Stimulated activated CD4-positive, alpha-beta T cell treated with anti-CD3 and anti-CD28 coated beads, Interleukin-15, amount 100 ng/mL, for 1 hour (primary cell): ENCODE measurements at places on chromosomes 4 and X.

DNA sequence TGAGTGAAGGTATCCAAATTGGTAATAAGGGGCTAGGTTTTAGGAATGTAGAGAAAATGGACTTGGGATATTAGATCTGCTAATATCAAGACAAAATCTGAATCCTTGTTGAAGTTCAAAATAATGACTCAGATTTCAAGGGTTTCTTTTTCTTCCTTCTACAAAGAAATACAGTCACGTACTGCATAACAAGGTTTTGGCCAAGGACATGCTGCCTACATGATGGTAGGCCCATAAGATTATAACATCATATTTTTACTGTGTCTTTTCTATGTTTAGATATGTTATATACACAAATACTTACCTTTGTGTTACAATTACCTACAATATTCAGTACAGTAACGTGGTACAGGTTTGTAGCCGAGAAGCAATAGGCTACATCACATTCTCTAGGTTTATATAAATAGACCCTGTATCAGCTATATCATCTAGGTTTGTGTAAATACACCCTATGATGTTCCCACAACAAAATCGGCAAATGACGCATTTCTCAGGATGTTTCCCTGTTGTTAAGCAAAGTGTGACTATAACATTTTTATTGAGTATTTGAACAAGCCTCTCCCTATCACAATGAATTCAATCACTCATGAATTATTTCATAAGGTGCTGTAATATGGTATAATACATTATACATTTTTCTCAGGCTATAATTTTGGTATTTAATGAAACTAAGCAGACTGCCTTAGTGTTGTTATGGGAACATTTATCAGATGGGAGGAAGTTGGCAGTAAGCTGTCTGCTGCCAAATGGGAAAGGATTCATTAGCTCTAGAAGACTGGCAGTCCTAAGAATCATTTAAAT, 186.3 kb downstream of the PPP3CA start:
- no peak for DNase-seq

DNA sequence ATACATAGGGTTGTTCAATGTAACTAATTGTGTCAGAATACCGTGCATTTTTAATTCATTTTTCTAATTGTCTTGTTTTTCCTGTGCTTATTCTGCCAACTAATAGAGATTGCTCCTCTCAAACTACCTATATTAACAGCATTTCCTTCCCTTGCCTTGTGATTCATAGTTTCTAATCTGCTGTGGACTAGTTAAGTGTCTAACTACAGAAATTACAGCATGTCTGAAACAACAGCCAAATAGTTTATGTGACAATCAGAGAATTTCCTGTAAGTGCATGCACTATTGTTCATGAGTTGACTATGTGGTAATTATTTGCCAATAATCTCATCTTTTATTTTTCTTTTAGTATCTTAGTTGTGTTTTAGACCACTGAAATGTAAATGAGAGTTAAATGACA, 4.1 kb upstream of the SEC24B start:
- no peak for DNase-seq

DNA sequence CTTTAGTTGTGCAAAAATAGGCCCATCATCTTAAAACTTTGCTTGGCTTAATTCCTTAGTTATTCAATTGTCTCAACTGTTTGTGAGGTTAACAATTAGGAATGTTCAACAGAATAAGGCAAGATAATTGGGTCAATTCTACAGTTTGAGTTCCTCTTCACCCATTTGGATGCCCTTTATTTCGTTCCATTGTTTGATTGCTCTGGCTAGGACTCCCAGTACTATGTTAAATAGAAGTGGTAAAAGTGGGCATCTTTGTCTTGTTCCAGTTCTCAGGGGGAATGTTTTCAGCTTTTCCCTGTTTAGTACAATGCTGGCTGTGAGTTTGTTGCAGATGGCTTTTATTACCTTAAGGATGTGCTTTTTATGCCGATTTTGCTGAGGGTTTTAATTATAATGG, 761.5 kb upstream of the GRIA3 start:
- no peak for DNase-seq

DNA sequence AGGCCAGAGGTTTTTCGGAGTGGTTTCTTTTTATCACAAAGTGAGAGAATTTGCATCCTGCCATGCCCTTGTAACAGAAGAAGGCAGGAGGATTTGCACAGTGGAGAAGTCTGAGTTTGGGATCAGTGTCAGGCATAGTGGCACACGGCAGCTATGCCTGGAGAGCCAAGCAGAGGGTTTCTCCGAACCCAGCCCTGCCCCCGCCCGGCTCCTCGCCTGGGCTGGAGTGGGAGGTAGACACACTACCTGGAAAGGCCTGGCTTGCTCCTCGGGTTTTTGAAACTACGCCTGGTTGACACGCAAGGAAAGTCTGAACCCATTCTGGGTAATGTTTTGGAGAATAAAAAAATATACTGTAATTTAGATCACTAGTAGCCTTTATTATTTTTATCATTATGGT, 1653.6 kb upstream of the TENM3 start:
- DNase-seq = no peak

DNA sequence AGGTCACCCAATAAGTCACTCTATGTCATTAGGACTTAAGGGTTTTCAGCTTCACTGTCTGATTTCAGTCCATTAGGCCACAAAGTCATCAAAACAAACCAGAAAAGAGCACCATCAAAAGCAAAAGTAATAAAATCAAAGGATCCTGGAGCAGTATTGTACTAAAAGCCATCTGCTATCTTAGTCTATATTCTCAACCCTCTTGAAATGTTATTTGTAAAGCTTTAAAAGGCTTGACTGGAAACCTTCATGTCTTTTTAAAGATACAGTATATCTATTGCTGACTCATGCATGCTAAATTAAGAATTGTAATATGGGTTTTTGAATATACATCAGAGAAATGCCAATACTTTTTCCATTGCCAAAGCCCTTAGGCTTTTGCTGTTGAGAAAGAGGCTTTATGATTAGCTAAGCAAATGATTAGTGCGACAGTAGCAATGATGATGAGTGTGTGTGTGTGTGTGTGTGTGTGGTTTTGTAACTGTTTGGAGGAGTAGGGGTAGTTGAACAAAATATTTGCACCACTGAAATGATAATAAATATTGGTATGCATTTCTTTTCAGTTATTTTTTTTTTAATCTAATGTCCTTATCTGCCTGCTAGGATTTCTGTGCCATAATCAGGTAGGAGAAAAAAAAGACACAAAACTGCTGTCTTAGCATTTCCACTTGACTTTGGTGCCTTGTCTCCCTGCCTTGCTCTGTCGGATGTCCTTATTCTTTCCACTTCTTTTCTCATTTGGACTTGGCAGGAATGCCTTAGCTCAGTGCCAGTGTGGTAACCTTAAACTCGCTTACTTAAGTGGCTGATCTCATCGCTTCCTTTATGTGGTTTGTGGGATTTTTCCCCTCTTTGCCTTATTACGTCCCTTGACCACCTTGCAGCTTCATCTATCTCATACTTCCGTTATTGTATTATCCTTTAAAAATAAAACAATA, 119.7 kb downstream of the PCDH7 start:
- no peak for DNase-seq

- DNase-seq = no peak
These were observed 47.8 kb upstream of the DDX53 start for GRCh38 chrX:22952010-22952409.

DNA sequence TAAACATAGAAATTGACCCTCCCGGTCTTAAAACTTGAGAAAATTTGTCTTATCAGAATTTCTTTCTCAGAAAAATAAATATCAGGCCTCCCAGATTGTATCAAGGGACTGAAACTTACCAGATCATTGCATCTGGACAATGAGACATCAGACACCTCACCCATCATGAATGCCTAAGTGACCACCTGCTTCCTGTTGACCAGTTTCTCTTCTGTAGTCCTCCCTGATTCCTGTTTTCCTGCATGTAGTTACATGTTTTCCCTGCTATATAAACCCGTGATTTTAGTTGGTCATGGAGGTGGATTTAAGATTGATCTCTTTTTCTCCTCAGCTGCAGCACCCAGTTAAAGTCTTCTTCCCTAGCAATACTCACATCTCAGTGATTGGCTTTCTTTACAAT, 548.1 kb downstream of the PPP4R3C start:
- no peak for DNase-seq

DNA sequence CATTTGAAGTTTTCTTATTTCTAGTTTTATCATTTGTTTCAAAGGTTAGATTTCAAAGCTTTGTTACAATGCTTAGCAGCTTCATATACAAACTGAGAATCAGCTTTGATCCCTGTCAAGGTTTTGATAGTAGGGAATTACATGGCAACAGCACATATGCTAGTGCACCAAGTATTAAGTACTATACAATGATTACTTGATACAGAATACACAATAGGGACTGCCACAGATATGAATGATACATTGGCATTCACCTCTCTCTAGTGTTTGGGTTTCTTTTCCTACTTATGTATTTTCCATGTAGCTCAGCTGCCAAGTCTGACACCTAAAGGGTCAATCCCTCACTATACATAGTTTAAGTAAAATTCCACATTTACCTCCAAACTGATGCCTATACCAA, 344.0 kb downstream of the FAT4 start:
- no peak for DNase-seq

DNA sequence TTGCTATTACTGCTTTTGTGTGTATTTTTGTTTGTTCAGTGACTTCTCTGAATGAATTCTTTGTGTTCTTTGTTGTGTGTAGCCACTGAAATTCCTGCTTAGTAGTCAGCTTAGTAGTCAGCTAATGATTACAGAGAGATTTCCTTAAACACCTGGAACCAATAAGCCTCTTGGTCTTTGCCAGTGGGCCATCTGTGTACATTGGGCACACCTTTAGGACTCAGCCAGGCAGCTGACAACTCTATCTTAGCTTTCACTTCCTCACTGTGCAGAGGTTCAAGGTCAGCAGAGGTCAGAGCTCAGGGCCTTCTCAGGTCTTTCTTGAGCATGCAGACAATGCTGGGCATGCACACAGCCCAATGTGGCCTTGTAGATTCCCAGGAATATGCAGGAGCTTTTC, 59.3 kb downstream of the RWDD4 start:
- no peak for DNase-seq

DNA sequence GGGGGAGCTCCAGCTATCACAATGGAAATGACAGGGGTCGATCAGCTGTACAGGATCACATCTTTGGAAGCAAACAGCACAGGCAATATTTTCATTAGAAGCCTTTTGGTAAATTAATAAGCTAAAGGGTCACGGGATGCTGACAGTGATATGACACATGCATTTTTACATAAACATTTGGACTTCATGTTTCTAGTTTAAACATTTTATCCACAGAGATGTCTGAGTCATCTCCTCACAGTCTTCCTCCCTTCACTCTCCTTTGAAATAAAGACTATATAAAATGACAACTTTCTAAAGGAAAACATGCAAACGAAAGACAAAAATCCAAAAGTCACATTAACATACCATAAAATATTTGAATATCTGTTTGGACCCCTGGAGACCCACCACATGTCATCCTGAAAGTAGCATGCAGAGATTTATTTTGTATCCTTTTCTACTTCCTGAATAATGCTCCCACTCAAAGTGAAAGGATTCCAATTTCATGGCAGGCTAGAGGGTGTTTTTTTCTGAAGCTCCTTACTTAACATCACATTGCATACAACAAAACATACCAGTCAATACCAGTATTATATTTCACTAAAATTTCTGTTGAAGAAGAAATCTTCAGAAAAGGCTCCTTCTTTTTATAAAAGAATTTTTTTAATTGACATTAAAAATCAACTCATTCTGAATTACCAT, 200.1 kb upstream of the PPARGC1A start:
- no peak for DNase-seq

DNA sequence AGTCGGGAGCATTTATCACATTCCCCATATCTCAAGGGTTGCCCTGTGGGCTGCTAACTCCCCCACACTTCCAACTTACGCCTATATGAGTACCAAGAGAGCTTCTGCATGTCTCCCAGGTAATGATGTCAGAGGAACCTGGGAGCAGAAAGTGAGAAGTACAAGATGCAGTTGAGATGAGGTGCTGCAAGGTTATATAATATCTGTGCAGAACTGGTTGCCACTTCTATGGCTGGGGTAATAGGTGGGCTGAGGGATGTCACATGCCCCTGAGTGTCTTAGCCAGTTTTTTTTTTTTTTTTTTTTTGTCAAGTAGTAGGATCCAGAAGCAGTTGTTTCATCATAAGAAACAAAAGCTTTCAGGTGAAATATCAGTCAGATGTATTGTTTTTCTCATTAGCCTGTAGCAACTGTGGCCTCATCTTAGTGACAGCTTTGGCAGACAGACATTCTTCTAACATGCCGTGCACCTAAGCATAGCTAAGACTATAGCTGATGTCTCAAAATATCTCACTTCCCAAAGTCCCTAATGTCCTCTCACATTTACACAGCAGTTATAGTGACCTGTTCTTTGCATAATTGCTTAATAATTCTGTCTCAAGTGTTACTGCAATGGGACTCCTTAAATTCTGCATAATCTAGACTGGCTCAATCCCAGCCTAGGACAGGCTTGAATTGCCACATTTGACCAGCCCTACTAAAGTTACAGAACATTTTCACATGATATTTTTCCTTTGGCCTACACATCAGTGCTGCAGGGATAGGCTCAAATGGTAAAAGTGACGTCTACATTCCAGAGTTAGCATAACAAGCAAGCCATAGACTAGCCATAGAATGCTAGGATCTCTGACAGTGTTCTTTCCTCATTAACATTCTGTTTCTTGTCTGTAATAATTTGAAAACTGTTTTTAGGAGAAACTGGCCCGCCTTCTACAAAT, 17.9 kb upstream of the MAOB start:
- no peak for DNase-seq

- DNase-seq = no peak
These were observed 491 bp downstream of the COL4A5 start for GRCh38 chrX:108439961-108440696.

DNA sequence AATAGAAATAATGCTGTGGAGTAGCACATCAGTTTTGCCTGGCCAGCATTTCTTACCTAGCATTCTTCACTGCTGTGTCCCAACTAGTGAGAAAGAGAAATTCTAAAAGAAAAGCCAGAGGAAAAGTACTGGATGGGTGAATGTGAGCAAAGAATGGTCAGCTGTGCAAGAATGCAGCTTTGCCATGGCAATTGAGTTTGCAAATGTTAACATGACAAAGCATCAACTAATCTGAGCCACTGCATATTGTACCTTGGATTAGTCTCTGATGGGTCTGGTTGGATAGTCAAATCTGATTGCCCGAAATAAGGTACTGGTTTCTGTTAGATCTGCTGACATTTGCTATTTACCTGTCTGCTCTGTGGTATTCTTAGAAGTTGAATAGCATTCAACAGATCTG, 38.7 kb downstream of the ADD1 start:
- DNase-seq = no peak

- DNase-seq = no peak
These were observed 52.9 kb downstream of the TXK start for GRCh38 chr4:48081196-48081595.

DNA sequence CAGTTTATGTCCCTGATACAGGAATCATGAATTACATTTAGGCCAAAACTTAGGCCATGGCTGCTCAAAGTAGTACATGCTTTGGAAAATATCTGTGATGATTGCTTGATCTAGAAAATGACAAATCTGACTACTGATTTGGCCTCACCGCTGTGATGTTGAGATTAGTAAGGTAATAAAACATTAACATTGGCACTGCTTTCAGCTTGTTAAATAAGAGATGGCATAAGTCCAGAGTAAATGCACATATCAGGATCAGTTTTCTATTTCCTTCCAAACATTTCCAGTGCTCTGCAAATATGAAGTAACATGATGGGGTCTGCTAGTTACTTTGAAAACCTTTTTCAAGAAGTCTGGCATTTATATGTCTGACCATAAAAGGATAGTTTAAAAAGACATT, 687.3 kb upstream of the ACTRT1 start:
- DNase-seq = no peak
